ENCODE measurements at places on chromosomes 5 and 9. TPM values are rescaled to one million over a fixed set of nuclear protein-coding genes. Genes with fewer than 3 reads are reported as not detected.

GRCh38 chr5:66080664-66081063 is 63.4 kb upstream of the SREK1 start:
- no peak for DNase-seq

DNA sequence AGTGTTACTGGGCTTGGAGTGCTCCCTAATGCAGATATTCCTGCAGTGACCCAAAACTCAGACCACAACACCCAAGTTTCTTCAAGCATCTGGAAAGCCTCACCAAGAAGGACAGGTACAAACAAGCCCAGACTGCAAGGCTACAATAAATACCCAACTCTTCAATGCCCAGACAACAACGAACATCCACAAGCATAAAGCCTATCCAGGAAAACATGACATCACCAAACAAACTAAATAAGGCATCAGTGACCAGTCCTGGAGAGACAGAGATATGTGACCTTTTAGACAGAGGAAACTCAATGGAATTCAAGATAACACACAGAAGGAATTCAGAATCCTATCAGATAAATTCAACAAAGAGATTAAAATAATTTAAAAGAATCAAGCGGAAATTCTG is 605.6 kb downstream of the PDE4D start:
- no peak for DNase-seq

DNA sequence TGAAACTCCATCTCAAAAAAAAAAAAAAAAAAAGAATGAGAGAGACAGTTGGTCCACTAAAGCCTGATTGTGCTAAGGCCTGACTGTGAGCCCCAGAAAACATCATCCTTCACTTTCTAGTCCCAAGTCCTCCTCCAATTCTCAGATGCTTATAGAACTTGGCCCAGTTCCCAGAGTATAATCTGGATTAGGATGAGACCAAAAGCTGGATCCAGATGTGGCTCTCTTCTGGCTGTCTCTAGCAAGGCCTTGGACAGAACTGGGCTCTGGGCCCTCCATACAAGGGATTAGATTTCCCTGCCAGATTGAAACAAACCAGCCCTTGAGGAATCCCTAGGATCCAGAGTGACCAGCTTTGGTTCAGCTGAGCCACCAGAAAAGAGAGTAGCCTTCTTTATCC is 98.4 kb upstream of the ZNF366 start:
- no peak for DNase-seq

- no peak for DNase-seq
Measured at GRCh38 chr5:103894882-103895281, 332.3 kb upstream of the NUDT12 start.

GRCh38 chr9:134040176-134040565 is 14.9 kb downstream of the BRD3OS start:
- DNase-seq, result no peak

DNA sequence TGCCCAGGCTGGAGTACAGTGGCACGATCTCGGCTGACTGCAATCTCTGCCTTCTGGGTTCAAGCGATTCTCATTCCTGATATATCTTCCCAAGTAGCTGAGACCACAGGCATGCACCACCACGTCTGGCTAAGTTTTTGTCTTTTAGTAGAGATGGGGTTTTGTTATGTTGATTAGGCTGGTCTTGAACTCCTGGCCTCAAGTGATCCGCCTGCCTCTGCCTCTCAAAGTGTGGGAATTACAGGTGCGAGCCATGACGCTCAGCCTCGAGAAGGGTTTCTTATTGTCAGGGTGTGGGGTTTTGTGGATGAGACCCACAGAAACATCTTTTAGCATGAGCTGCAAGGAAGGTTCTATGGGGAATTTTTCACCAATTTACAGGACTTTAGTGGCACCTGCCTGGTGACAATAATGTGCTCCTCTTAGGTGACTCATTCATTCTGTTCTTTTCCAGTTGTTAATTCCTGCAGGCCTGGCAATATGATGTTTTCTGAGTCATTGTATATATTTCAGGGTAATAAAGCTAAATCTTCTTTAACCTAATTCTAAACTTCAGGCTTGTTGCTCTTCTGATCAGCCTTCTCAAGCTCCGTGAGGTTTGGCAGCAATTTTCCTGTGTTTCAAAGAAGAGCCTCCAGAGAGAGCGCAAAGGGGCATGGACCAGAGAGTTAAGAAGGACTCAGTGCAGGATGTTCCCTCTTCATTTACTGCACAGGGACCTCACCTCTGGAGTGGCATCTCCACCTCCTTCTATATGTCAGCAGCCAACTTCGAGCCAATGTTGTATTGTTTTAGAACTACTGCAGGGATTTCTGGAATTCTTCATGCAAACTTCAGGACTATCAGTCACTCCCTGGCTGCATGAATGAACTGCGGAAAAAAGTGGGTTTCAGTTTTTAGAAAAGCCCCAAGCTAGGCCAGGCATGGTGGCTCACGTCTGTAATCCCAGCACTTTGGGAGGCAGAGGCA is 77.8 kb upstream of the ZNF618 start:
- DNase-seq, result no peak

DNA sequence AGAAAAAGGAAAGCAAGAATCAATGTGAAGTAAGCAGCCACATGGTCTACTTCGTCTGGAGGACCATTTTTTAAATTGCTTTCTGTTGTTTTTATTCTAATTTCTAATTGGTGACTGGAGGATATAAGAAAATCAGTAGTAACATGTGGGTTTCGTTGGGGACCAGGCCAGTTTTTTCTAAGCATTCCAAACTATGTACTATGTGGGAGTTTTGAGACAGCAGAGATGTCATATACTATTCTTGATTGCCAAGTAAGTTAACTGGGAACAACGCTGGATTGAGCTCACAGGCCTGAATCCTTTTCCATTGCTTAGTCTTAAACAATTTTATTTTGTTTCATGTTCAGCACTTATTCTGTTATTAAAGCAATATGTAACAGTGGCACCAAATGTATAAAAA is 225.7 kb downstream of the TMEM167A start:
- no peak for DNase-seq

DNA sequence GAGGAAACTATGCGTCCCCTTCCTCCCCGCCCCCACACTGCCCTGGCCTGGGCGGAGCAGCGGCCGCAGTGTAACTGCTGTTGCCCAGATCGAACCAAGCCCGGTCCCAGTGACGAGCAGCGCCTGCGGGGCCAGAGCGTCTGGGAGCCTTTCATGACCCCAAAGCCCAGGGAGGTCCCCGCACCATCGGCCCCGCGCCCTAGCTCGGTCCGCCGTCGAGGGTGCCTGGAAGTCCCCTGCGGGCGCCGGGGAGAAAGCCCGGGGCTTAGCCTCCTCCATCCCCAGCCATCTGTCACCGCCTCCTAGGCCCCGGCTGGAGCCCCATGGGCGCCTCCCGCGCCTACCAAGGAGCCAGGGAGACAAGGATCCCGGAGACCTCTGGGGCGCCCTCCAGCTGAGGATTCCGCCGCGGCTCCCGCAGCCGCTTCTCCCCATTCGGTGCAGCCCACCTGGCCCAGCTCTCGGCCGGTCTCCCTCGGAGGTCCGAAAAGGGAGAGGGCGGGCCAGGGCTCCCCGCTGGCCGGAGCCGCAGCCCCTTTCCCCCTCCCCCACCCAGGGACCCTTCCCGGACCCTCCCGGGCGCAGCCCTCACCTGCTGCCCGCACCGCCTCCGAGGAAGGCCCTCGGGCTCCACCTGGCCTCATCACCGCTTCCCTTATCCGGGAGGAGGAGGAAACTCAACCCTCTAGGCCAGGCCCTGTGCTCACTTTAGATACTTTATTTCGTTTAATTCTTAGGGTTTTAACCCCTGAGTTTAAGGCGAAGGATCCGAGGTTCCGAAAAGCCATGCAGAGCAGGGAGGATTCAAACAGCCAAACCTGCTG is 45.6 kb downstream of the APTX start:
- no peak for DNase-seq

GRCh38 chr9:89777544-89777943 is 172.7 kb downstream of the GADD45G start:
- DNase-seq, result no peak

DNA sequence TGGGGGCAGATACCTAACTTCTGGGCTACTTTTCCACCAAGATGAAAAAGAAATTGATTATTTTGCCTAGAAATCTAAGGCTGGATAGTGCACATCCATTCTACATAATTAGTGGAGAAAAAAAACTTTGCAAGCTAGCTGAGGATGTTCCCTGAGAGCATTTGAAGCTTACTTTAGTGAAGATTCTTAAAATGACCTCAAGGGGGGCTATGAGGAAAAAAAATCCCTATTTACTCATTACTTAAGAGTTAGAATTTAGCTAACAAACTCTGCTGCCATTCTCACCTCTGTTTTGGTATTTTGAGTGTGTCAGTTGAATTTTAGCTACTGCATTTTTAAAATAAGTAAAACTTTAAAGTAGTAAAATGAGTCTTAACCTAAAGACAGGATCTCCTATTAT is 9.2 kb upstream of the FGF10 start:
- DNase-seq, result no peak

- peak; percentile 25 for DNase-seq
Measured at GRCh38 chr5:103582364-103582763, 19.8 kb upstream of the NUDT12 start.

- no peak for DNase-seq
Measured at GRCh38 chr5:139361835-139362429, 20.3 kb downstream of the PAIP2 start.

DNA sequence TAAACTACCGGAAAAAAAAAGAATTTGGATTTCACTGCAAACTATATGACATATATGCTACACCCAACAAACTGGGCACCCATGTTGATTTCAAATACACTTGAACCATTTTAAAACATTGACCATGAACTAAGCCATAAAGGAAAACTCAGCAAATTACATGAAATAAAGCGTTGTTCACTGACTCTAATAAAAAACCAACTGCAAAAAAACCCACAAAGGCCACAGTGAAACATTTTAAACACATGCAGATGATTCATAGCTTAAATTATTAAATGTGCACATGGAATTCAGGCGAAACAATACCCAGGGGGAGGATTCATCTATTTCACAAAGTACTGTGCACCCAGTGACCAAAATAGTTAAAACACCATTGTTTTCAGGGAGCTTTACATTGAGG is 33.3 kb downstream of the MTRR start:
- no peak for DNase-seq

DNA sequence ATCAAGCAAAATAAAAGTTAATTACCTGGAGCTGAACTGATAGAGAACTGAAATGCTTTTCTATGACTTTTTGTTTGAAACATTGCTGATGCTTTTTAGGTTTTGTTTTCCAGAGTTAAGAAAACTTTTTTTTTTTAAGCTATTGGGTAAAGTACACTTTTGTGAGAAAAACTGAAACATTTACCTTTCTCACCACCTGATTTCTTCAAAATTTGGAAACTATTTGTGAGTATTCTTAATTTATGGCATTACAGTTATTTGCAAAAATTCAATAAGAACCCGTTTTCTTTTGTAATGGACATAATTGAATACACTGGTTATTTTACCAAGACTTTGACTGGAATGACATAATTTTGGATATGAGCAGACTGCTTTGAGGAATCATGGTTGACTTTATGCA is 6.6 kb downstream of the C9orf153 start:
- no peak for DNase-seq

DNA sequence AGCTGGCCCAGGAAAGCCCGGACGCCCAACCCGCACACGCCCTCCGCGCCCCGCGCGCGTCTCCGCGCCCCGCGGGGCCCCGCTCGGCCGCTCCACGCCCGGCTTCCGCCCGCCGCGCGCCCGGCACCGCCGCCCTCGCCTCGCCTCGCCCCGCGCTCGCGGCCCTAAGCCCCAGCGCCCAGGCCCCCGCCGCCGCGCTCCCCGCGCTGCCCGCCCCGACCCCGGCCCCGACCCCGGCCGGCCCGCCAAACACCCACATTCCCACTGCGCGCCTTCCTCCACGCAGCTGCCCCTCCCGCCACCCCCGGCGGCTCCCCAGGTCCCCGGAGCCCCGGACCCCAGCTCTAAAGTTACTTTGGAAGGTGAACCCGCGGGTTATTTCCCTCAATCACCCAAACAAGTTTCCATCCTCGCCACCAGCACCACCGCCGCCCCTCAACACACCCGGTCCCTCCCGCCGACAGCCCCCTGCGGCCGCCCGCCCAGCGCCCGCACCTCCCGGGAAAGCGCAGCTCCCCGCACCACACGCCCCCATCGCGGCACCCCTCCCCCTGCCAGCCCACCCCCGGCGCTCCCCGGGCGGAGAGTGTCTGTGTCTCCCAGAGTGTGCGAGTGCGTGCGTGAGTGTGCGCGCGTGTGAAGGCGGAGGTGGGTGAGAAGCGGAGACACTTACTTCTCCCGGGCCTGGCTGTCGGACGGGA is 439 bp downstream of the SSBP2 start:
- no peak for DNase-seq

DNA sequence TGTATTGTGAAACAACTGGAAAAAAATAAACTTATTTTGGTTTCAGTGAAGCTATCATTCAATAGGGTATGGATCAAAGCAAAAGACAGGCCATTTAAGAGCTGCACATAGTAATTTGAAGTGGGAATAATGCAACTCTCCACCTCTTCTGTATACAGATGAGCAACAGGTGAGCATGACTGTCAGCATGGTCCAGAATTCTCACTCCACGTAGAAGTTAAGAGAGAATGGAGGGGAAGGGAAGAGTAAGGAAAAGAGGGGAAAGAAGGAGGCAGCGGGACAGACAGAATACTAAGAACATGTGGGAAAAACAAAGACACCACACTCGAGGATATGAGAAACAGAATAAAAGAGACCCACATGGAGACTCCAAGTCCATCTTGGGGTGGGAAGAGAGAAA is 396.1 kb upstream of the GRIA1 start:
- DNase-seq, result no peak

- no peak for DNase-seq
Measured at GRCh38 chr9:106689089-106689488, 173.9 kb upstream of the ZNF462 start.

GRCh38 chr9:96875461-96876142 is 21.3 kb upstream of the ZNF782 start:
- peak; percentile 63 for DNase-seq

GRCh38 chr5:147234239-147234824 is 494 bp upstream of the STK32A start:
- DNase-seq, result no peak

DNA sequence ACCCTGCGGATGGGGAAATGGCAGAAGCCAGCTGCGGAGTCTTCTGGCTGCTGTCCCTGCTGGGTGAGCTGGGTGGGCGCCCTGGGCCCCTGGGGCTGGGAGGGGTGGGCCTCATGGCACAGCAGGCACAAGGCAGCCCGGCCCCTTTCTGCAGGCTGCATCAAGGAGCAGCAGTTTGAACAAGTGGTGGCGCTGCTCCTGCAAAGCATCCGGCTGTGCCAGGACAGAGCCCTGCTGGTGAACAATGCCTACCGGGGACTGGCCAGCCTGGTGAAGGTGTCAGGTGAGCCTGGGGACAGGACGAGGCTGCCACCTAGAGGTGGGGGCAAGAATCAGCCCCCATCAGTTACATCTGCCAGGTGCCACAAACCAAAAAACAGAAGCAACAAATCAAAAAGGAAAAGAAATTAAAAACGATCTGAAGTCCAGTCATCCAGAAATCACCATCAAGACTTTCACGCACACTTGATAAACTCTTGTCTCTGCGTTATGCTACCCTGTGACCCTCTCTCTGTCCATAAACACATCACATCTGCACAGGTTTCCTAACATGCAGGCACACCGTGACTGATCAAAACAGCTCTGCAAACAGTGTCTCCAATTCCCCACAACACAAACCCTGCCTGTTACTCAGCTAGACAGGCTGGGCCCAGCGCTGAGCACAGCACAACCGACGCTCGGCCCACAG is 13.9 kb downstream of the REXO4 start:
- DNase-seq, result peak; percentile 7

Gene IFNB1
- total RNA-seq, result not detected

Gene RHOBTB3
- total RNA-seq, result 93.5 TPM

Gene FOXD4L3
- not detected for total RNA-seq

Gene DNAH5
- 4.4 TPM for total RNA-seq

Gene LCN12
- total RNA-seq, result not detected

Gene PDLIM7
- 551 TPM for total RNA-seq

Gene OR13C5
- total RNA-seq, result not detected

Gene IGFBPL1
- total RNA-seq, result 2.5 TPM

Gene FBP2
- not detected for total RNA-seq

Gene ATOX1
- total RNA-seq, result 118 TPM

Gene PTGR1
- 52.2 TPM for total RNA-seq

Gene SPINK13
- total RNA-seq, result not detected
